ENCODE measurements at places on chromosomes 11 and 22.

GRCh38 chr11:77589181-77589520 lies 602 bp upstream of the AQP11 start:
- no peak for DNase-seq

- DNase-seq, result no peak
Observed at GRCh38 chr11:69964247-69964643, 113.9 kb upstream of the ANO1 start.

- no peak for DNase-seq
Observed at GRCh38 chr11:57310630-57311086, 14.1 kb downstream of the TNKS1BP1 start.

DNA sequence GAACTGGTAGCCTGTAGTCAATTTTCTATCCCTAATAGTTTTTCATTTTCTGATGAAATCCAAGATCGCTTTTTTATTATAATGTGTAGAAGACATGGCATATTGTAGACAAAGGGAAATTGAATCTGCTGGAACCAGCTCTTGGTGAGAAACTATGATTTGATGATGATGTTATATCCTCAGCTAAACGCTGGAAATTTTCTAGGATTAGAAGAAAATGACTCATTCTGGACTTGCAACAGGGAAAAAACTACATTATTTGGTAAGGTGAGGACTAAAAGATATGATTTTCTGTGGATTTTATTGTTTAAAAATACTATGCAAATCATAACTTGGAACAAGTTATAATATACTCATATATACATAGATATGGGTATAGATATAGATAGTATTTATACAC lies 14.1 kb upstream of the PGM2L1 start:
- no peak for DNase-seq

DNA sequence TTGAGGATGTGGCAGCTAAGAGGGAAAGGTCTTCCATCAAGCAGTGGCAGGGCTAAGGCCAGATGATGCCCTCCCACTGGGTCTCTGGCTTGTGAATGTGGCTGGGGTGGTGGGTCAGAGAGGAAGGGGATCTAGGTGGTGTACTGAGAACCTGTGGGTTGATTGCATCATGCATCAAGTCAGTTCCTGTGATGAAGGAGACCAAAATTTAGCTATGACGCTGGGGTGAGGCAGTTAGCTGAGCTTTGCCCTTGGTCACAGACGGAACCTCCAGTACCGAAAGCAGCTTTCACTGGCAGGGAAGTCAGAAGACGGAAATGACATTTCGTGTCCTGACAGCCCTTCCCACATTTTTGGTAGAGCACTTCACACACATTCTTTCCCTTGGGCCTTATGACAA lies 20.7 kb downstream of the ATG16L2 start:
- no peak for DNase-seq

DNA sequence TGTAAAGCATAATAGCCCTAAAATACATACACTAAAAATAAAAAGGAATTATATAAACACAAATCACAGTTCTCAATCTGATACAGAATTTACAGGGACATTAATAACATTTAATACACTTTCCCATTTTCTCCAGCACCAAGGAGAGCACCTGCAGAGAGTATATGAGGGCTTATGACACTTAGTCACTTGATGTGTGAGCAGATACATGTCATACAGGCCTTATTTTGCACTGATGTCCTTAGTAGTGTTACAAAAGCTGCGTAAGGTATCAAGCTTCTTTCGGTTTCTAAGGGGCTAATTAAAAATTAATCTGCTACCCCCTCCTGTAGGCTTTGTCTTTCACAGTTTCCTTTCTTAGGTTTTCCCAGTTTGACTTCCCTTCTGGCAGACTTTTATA lies 61.3 kb downstream of the TRIM44 start:
- DNase-seq, result no peak

GRCh38 chr11:106551744-106552673 lies 466.3 kb downstream of the GUCY1A2 start:
- DNase-seq, result no peak

GRCh38 chr11:119739021-119739703 lies 10.2 kb upstream of the NECTIN1 start:
- DNase-seq, result no peak

DNA sequence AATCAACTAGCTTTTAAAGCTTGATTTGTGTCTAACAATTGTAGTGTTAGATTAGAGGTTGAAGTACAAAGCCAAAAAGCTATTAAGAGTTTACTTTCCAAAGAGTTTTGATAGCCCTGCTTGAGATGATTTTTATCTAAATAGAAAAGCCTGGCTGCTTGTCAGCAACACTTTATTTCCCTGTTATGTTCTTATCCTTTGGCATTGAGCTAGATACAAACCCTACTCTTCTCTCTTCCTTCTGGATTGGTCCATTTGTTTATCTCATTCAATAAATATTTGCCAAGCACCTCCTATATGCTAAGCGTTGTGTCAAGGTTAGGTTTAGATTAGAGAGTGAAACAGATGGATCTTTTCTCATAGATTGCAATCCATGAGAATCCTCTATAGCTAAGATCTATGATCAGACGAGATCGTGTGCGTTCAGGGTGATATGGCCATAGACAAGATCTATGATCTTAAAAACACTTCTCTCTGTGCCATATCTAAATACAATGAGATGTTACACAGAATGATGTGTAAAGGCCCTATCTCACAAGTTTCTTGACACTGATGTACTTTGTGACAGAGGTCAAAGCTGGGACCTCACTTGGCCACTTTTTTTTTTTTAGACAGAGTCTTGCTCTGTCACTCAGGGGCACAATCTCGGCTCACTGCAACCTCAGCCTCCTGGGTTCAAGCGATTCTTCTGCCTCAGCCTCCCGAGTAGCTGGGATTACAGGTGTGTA lies 57.8 kb downstream of the CTNND1 start:
- DNase-seq, result no peak

DNA sequence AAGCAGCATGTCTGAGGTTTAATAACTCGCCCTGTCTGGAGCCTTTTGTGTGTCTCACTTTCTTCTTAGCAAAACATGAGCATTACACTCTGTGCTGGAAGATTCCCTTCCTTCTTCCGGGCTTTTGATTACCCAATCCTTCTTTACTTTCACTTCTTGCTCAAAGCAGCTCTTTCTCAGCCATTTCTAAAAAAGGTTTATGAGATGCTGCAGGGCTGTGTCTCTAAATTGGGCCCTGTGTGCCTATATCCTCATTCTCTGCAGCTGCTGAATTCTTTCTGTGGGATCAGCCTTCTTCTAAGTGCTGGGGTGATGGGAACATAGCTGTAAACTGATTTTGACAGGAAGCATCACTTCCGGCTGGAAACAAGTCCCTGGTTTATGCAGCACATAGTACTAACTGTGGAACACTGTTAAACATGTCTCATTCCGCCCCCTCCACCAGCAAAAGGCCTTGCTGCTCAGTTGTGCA lies 71.8 kb downstream of the PIWIL4 start:
- DNase-seq, result no peak

DNA sequence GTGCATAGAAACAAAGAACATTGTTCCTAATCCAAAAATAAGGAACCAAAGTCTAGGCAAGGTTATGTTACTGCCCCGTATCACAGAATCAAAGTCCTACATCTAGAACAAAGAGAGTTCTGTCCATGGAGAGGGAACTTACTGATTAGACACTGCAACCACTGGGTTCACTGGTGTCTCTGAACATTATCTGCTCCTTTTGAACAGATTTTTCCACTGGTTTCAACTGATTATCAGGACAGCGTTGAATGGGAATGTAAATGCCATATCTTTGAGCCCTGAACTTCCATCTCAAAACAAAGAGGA lies 20.1 kb upstream of the OR8D2 start:
- DNase-seq, result no peak

GRCh38 chr11:36330411-36330810 lies 34.3 kb downstream of the PRR5L start:
- DNase-seq, result no peak

- no peak for DNase-seq
Observed at GRCh38 chr11:86034710-86035109, 34.2 kb downstream of the PICALM start.

DNA sequence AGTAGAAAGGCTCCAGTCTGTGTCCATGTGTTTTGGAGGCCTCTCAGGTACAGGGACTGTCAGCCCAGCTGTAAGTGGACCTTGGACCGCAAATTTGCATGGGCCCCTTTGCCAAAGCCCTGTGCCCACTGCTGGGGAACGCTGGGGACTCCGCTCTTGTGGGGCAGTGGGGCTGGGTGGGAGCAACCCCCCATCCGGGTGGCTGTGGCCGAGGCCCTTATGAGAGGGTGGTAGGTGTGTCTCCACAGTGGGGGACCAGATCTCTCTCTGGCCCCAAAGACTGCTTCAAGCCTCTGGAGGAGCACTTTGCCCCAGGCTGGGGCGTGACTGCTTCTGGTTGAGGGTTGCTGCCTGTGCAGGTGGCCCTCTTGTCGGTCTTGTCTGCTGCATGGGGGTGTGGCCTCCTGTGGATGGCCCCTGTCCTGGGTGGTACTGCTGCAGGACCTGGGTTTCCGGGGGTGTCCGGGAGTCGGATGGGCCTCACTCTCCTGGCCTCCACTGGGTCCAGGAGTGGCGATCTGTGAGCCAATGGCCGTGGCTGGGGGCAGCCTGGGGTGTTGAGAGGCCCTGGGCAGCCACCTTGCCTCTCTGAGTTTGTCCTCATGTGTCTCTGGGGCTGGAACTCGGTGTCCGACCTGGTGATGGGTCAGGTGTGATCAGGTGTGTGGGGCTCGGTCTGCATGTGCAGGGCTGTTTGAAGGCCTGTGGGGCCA lies 15.9 kb downstream of the KCNQ1 start:
- no peak for DNase-seq

DNA sequence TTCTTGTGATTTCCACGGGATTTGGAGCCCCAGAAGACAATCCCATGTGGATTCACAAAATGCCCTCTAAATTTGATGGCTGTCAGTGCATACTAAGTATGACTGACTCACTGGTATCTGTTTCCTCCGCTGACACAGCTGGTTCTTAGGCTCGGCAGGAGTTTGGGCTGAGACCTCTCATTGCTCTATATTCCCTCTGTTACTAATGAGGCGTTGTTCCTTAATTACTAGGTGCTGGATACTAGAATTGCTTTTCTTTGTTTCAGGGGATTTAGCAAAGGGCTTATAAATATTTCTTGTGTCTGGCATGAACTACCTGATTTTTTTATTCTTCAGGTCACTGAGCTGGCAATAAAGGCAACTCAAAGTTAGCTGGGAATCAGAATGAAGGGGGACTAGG lies 53.2 kb upstream of the EHF start:
- DNase-seq, result no peak

DNA sequence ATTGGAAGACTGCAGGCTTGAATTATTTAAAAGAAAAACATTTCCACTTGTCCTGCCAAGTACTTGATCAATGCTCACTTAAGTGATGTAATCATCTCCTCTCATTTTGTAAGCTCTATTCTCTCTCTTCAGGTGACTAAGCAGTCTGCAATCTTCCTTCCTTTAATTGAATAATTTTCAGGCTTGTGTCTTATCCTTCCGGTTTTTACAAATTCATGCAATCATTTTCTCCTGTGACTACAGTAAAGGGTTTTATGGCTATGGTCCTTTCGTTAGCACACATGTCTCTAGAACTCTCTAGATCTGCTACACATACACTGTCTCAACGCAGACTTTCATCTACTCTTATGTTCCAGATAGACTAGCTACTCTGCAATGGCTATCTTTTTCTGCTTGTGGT lies 12.6 kb upstream of the UPB1 start:
- DNase-seq, result no peak

DNA sequence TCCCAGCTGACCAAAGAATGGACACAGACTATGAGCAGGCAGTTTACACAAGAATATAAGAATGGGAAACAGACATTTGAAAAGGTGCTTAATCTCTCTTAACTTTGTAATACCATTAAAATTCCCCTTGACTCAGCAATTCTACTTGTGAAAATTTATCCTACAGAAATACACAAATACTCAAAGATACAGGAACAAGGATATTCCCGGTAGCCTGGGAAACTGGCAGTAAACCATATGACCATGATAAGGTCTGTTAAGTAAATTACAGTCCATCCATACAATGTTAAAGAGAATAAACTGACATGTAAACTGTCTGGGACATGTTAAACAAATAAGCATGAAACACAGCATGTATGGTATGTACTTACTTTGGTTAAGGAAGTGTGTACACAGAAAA lies 8.7 kb upstream of the MTFP1 start:
- no peak for DNase-seq

DNA sequence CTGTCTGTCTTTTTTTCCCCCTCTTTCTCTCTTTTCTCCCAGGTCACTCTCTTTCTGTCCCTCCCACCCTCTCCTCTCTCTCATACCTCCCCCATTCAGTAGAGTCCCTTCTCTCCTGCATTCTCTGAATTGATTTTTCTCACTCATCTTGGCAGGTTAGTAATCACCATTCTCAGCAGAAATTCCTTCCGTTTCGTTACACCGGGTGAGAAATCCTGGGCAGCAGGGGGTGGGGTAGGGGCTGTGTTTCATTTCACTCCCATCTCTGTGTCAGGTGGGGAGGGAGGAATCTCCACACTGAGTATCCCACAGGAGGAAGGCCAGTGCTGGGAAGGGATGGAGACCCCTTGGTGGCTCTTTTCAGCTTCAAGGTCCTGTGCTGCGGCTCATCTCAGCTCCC lies 253.5 kb downstream of the MIAT start:
- DNase-seq, result no peak

DNA sequence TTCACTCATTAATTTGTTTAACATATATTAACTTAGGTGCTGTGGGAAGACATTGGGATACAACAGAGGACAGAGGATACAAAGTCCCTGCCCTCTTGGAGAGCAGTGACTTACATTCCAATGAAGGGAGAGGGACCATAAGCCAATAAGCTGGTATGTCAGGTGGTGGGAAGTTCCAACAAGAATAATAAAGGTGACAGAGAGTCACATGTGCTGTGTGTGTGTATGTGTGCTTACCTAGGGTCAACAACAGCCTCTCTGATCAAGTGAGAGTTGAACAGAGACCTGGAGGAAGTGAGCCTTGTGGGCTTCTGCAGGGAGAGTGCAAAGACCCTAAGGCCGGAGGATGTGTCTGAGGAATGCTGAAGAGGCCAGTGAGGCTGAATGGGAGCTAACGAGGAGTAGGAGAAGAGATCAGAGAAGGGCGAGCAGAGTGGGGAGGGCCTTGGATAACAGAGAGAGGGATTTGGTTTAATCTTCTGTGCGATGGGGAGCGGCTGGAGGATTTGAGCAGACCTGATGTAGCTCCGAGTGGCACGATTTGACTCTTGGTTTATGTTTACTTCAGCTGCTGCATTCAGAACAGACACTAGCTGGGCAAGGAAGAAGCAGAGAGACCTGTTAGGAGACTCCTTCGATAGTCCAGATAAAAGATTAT lies 35.3 kb downstream of the MAP6 start:
- no peak for DNase-seq

- DNase-seq, result no peak
Observed at GRCh38 chr22:41401781-41402648, 20.3 kb downstream of the TEF start.

Data from activated CD4-positive, alpha-beta memory T cell treated with anti-CD3 and anti-CD28 coated beads, Interleukin-2, amount 10 ng/mL, durations not matched to agents 7 days and 5 days (primary cell).